Pulmonary artery endothelial cell (primary cell): ENCODE measurements at places on chromosomes 5 and 9. TPM values are rescaled to one million over a fixed set of nuclear protein-coding genes. Genes with fewer than 3 reads are reported as not detected.

CCL27 gene
- 0.14 TPM in 1 of 2 replicates, not detected in the other for total RNA-seq

CER1 gene
- not detected in 2 replicates for total RNA-seq

RPP25L gene
- total RNA-seq, result 20.1 and 22.4 TPM in 2 replicates

KIF4B gene
- total RNA-seq, result 0.13 and 0.21 TPM in 2 replicates

DNA sequence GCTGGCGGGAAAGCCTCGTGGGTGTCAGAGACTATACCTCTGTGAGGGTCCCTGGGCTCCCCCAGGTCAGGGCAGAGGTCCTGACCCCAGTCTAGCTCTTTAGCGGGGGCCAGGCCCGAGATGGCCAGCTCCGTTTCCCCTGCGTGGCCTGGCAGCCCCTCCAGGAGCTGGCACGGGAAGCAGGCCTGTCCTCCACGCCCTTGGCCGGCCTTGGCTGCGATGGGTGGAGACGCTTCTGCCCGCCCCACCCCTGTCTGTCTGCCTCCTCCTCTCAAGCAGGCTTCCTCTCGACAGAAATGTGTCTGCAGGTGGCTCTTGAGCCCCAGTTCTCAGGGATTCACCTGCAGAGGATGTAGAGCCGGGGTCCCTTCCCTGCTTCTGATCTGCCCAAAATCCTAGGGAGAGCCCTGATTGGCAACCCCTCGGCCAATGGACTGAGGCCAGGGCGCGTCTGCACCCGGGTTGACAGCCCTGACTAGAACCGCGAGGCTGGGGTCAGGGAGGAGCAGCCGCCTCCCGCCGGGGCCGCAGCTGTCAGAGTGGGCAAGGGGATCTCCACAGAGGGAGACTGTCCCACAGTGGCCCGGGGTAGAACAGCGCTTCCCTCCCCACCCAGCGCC, 2.6 kb upstream of the GRIN1 start:
- DNase-seq, result no peak

DNA sequence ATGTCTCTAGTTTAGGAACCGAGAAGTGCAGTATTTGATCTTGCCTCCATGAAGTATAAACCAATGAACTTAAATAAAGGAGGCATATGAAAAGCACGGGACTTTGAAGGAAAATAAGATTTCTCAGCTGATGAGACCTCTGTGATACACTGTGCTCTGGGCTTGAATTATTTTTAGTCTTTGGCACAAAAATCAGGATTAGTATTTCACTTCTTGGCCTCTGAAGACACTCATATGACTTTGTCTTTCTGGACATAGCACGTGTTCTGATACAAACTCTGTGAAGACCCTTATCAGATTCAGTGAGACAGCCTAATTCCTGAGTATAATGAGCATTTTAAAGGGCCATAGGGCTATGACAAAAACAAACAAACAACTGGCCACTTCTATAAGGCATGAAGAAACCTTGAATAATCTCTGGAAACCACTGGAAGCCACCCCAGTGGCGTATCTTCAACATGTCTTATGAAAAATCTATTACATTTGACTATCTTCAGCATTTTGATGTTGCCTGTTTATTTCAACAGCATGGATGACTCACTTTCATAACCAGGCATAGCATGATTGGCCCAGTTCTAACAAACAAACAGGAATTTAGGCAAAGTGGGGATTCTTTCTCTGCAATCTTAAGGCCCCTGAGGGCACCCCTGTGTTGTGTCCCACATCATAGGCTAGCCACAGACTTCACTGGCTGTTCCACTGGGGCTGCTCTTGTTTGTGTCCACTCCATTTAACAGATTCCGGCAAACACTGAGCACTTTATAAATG, 90.3 kb upstream of the ZNF462 start:
- DNase-seq, result no peak

- DNase-seq, result peak; percentile 78
Observed at GRCh38 chr5:73464016-73464745, 15.6 kb upstream of the FOXD1 start.
